Skin of body (tissue), 3 donors: ENCODE measurements at places on chromosomes 4 and X. TPM values are rescaled to one million over a fixed set of nuclear protein-coding genes. Genes with fewer than 3 reads are reported as not detected.
A peak's percentile ranks its signal among the peaks of the same experiment; 100 is the strongest.

GRCh38 chr4:173651651-173652282 is 121.7 kb upstream of the HAND2 start:
- DNase-seq: no peak

DNA sequence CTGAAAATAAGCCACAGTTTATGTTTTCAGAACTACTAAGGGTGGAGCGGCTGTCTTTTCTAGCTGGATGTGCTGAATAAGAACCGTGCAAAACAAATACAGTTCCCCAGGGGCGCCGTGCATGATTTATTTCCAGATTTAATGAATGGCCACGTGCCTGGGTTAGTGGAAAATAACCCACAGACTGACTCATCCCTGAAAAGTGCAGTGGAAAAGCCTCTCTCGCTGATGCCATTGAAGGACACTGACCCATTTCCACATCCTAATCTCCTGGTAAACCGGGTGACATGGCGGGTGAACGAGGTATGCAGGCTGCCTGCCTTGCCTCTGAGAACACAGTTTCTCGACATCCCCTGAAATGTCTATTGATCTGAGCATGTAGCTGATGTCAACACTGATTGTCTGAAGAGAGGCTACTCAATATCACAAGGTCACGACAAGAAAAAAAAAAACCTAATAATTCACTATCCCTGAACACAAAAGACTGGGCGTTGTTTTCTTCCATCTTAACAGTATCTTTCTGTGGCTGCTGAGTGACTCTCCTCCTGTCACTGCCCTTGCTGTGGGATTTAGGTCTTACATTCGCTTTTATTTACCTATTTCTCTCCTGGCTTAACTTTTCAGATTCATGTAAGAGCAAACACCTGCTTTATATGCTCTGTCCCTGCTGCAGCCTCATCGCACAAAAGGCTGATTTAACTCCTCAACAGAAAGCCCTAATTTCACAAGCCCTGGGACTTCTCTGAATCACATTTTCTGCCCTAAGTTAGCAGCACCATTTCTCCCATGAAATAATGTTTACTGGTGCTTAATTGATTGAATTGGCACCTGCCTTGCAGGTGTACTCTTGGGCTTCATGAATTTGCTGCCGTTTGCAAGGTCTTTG is 76.9 kb upstream of the SCOC start:
- peak; percentile 50 for DNase-seq

DNA sequence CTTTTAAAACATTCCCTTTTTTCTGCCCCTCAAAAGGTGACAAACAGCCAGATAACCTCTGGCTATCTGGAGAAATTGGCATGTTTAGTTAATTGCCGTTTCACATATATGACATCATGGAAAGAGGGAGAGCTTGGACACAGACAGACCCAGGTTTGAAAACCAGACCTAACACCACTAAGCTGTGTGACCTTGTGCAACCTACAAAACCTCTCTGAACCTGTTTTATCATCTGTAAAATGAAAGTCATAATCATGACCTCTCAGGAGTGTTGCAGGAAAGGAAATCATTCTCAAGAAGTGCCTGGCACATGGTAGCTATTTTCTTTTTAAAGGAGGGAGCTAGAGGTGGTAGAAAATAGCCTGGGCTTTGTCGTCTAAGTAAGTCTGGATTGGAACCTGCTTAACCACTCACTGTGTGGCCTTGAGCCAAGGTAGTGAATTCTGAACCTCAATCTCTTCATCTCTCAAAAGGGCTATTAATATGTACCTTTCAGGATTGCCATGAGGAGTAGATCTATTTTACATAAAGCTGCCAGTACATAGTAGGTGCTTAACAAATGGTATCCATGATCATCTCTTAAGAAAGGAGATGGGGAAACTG is 363.5 kb downstream of the BCOR start:
- no peak for DNase-seq

DNA sequence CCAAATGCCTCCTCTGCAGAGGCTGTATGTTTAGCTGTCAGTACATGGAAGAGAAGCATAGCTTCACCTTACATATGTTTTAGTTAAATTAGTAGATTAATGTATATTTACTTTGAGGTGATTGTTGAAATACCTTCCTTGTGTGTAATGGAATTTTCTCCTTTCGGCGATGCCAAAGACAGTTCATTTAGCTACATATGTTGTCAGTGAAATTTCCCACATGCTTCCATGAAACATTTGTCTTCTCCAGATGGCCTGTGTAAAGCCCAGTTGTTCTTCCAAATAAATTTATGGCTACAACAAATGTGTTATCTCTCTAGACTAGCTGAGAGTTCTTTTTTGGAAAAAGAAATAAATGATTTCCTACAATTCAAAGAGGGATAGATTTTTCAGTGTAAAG is 95.2 kb downstream of the GPAT3 start:
- DNase-seq: peak; percentile 81

GRCh38 chr4:101346351-101347266 is 717 bp downstream of the PPP3CA start:
- DNase-seq: peak; percentile 38

Gene AFF2
- total RNA-seq: 5.9 TPM

Gene HERC6
- 4.9 TPM for total RNA-seq
